AG04450 (cell line): ENCODE measurements at places on chromosomes 2 and 18.

DNA sequence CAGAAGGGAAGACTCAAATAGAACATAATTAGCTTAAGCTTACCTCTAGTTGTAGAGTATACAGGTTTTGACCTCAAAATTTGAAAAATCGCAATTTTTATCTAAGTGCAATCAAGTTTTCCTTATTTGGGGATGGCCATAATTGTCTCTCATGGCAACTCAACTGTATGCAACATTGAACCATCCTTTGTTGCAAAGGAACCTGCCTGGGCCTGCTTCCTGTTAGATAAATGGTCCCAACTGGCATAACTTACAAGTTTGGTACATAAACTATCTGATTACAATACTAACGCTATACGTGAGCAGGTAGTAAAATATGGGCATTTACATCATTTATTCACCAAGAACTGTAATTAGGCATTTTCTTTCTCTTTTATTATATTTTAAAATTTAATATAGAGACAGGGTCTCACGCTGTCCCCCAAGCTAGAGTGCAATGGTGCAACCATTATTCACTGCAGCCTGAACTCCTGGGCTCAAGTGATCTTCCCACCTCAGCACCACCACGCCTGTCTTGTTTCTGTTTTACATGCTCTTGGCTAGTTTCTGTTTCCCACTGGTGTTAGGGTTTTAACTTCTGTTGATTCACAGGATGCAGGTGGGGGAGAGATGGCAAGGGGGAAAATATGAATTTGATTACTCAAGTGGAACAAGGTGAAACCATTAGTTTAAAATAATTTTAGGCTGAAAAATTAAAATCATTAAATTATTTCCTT lies 55.3 kb upstream of the B3GNT2 start:
- DNase-seq, result no peak

DNA sequence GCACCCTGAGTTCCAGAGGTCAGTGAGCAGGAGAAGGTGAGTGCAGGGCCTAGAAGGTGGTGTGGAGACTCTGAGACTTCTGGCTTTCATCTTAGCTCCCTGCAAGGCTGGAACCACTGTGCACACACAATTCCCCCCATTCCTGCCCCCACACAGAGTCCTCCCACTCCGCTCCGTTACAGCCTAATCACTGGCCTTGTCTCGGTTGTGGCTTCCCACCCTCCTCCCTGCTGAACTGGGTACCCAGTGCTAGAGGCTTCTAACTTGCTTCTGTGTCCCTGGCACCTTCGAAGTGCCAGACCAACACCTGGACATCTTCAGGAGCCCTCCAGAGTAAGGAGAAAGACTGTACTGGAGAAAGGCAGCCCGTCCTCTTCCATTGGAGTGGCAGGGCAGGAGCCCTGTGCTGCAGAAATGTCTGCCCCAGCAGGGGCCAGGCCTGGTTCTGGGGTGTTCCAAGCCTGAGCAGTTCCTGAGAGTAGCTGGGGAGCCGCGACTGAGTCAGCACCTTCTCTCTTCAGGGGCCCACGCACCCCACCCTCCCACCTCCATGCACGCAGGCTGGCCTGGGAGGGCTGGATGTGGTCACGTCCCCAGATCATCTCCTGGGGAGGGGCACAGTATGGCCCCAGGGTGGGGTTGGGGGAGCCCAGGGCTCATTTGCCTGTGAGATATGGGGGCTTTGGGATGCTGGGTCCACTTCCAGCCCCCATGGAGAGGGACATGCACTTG lies 23.4 kb downstream of the CROCC2 start:
- no peak for DNase-seq

GRCh38 chr2:16853088-16853487 lies 187.5 kb upstream of the CYRIA start:
- no peak for DNase-seq

DNA sequence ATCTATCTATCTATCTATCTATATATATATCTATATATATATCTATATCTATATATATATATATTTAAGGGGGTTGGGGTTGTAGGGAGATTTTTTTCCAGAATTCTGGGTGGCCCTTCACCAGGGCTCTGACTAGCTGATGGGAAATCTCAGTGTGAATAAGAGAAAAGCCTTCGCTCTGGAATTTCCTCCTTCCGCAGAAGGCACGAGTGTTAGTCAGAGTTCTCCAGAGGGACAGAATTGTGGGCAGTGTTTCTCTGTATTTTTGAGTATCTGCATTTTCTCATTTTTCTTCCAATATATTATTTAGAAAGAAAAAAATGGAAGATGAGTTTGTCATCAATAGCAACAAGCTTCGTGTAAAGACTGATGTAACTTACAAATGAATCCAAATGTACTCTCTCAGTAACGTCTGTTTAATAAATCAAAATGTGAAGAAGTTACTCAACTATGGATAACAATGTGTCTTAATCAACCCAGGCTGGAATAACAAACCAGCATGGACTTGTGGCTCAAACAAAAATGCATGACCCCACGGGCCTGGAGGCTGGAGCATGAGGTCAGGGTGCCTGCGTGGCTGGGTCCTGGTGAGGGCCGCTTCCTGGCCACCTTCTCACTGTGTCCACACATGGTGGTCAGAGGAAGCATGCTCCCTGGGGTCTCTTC lies 10.6 kb upstream of the SNTG2 start:
- no peak for DNase-seq

GRCh38 chr2:42102024-42102590 lies 54.3 kb downstream of the PKDCC start:
- DNase-seq, result peak; percentile 80

DNA sequence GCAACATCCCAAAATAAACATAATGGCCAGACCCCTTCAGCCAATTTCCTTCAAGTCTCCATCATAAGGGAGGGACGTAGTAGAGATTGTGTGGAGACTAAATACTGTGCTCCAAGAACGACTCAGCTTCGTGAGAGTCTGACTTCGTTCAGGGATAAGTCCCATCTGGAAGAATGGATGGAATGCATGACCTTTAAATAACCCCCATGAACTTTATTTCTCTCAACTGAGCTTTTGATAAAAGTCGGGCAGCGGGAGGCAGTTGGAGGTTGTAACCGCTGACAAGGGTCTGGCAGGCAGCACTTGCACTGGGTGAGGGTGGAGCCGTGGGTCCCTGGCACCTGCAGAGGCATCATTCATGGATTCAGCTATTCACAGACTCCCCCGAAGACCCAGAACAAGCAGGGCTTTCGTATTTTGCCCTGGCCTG lies 115.9 kb downstream of the ZFP36L2 start:
- peak; percentile 56 for DNase-seq

DNA sequence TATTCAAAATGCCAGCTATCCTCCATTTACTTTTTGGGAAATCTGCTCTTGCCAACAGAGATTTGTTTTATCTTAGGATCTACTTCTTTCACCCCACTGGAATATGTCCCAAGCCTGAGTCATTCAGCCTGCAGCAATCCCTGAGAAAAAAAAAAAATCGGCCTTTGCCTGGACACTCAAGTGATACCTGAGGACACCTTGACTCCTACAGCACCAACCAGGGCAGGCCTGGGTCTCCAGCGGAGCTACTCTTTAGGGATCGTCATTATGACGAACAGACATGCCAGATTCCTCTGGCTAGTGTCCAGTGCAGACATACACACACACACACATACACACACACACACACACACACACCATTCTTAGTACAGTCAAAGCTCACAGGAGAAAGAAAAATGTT lies 2.2 kb upstream of the UGT1A6 start:
- DNase-seq, result no peak

GRCh38 chr2:76599732-76600368 lies 889.1 kb upstream of the GCFC2 start:
- peak; percentile 20 for DNase-seq

DNA sequence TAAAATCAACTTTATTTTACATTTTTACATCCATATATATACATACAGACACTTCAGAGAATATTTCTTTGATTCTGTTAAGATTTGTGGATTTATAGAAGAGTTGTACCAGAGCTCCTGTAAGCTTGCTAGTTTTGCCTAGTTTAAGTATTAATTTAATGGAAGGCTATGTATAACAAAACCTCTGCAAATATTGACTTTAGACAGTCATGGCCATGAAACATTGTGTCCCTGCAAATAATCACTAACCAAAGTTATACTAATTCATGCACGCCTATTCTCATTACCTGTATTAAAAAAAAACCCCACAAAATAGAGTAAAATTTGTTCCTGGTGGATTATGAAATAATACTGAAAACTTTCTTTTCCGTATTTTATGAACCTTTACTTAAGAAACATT lies 379.3 kb downstream of the CTNNA2 start:
- no peak for DNase-seq

DNA sequence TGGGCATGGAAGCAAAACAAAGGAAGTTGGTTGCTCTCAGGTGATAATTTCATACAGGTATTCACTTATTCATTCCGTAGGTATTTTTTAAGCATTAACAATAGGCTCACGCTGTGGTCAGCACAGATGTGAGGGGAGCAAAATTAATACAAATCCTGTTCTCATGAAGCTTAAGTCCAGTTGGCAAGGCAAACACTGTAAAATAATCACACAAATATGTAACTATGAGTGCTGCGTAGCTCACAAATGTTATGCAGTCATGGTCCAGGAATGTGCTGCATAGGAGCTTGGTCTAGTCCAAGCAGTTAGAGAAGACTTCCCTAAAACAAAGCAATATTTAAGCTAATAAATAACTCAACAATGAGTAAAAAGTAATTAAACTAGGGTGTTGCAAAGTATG lies 23.9 kb downstream of the SP5 start:
- peak; percentile 83 for DNase-seq

- DNase-seq, result no peak
These were observed 68.1 kb upstream of the SPRED2 start for GRCh38 chr2:65500310-65501040.

DNA sequence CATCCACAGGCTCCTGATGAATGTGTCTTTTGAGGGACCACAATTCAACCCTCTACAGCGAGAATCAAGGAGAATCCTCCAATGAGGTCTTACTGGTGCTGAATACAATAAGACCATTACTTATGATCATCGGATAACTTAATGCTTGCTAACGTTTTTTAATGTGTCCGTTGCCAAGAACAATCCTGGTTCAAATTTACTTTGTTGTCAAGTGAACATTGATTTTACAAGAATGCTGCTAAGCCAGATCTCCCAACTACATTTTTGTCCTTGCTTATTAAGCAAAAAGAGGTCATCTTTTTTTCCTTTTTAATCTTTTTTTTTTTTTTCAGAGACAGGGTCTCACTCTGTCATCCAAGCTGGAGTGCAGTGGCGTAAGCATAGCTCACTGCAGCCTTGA lies 93.7 kb downstream of the THNSL2 start:
- DNase-seq, result no peak

GRCh38 chr2:233513953-233514655 lies 52.5 kb downstream of the USP40 start:
- DNase-seq, result no peak

DNA sequence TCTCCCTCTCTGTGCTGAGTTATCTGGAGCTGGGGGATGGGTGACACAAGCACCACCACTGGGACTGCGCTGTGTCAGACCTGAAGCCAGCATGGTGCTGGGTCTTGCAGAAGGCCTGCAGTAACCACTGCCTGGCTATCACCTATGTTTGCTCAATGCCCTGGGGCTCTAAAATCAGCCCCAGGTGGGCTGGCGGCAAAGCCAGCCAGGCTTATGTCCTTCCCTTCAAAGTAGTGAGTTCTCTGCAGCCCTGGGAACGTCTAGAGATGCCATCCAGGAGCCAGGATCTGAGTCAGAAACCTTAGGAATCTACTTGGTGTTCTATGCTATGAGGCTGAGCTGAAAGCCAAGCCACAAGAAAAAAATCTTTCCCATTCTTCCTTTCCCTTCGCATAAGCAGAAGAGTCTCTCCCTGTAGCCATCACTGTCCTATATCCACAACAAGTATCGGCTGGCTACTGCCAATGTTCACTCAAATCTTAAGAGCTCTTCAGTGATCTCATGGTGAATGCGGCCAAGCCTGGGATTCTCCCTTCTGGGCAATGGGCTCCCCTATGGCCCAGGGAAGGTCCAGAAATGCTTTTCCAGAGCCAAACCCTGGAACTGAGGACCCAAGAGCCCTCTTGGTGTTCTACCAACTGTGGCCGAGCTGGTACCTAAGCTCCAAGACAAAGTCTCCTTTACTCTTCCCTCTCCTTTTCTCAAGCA lies 248.7 kb downstream of the ZNF385B start:
- no peak for DNase-seq

DNA sequence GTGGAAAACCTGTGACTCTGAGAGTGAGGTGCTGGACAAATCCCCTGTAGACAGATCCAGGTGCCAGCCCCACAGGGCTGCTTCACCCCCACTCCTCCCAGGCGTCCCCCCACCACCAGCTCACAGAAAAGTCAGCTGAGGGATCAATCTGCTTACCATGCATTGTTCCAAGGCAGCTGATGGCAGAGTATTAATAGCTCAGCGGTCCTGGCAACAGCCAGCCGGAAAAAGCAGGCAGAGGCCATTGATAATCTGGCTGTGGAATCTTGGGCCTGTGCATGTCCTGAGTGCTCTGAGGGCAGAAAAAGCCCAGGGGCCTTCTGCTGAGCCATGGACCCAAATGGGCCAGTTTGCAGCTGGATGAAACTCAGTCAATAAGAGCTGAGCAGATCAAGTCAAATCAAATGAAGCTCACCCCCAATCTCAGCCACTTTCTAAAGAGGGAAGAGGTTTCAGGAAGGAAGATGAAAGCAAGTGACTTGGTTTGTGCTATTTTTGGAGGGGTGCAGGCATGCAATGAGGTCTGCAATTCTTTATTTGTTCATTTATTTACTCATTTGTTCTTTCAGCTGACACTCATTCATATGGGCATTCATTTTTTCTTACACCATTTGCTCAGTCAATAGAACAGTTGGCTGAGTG lies 63.4 kb downstream of the GYPC start:
- DNase-seq, result no peak

DNA sequence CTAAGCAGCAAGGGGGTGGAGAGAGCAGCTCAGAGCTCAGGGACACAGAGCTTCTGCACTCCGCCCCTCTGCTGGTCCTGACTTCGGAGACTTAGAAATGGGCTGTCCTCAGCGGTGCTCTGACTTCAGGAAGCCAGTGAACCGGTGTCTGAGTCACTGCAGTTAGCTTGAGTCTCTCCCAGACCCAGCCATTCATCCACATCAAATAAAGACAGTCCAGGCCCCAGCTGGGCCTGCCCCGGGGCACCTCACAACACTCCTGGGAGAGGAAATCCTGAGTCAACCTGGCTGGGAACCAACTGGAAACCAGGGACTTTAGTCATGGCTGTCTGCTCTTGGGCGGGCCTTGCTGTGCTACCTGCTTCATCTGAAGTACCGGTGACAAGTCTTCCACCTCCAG lies 5.4 kb upstream of the ITGB6 start:
- peak; percentile 69 for DNase-seq

GRCh38 chr2:9086465-9086864 lies 83.0 kb upstream of the MBOAT2 start:
- no peak for DNase-seq

DNA sequence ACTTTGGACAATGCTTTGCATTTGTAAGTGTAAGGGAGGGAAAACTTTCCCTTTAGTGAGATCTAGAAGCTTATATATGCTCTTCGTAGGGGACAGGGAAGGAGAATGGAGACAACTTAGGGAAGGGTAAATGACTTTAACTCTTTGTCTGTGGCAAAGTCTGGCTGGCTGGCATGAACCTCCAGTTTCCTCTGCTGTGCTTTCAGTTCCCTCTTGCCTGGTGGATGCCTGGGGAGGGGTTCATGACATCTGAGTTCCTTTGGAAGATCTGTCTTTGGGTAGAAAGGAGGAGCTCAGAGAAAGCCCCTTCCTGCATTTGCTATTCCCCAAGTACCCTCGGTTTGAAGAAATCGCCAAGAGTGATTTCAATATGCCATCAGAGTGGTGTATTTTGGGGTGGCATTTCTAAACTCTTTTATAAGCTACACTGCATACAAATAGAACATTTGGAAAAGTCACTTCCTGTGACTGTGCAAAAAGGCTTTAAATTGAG lies 143.6 kb downstream of the VAPA start:
- DNase-seq, result no peak
